ENCODE measurements at places on chromosomes 16 and 17. TPM values are rescaled to one million over a fixed set of nuclear protein-coding genes. Genes with fewer than 3 reads are reported as not detected.

DNA sequence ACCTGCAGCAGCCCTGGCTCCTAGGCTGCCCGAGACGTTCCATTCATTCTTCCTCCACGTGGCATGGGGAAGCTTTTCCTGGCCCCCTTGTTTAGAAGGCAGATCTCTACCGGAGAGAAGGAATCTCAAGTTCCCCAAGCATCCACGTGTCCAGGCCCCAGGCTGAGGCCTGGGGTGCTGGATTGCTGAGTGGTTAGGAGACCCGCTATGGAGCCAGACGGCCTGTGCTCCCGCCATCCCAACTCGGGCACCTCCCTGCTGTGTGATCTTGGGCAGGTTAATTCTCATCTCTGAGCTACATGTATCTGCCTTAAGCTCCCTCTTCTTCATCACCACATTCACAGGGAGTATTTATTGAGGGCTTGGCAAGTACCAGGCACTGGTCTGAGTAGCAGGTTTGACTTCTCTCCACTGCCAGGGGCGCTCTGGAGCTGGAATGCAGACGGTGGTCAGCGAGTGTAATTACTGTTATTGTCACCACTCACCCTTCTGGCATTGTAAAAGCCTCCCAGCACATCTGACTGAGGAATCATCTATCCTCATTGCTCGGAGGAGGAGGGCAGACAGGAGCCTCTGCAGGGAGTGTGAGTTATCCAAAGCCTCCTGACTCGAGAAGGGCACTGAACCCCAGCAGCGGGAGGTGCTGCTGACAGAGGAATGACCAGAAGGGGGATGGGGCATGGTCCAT lies 1.1 kb upstream of the ADGRG1 start:
- DNase-seq, result no peak

DNA sequence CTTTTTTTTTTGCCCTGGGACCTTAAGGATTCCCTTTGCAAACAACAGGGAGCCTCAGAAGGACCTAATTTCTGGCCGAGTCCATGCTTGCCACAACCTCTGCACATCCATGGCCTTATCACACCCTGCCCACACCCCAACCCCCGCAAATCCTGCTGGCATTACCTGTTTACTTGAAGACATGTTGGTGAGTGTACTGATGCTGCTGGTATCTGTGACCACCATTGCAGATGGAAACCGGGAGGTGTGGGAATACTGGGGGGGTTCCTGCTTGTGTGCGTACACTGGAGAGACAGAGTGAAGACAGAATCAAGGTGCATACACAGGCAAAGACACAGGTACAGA lies 46.0 kb downstream of the HNF1B start:
- DNase-seq, result no peak

- no peak for DNase-seq
Measured at GRCh38 chr16:81752225-81752875, 26.7 kb upstream of the PLCG2 start.

DNA sequence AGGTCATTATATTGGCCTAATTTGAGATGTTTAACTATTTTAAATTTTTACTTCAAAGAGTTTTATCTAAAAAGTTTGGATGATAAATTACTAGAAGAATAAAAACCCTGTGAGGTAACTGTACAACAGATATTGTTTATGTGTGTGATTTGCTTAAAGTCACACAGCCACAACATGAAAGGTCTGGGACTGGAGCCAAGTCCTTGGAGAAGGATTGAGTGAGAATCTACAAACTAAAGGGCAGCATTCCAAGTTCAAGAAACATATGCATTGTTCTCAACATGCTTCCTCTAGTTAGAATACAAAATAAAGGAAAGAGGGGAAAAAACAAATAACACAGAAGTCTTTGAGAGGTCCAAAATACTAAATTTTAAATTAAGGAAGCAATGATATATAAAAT lies 131.5 kb upstream of the MON1B start:
- peak; percentile 26 for DNase-seq

DNA sequence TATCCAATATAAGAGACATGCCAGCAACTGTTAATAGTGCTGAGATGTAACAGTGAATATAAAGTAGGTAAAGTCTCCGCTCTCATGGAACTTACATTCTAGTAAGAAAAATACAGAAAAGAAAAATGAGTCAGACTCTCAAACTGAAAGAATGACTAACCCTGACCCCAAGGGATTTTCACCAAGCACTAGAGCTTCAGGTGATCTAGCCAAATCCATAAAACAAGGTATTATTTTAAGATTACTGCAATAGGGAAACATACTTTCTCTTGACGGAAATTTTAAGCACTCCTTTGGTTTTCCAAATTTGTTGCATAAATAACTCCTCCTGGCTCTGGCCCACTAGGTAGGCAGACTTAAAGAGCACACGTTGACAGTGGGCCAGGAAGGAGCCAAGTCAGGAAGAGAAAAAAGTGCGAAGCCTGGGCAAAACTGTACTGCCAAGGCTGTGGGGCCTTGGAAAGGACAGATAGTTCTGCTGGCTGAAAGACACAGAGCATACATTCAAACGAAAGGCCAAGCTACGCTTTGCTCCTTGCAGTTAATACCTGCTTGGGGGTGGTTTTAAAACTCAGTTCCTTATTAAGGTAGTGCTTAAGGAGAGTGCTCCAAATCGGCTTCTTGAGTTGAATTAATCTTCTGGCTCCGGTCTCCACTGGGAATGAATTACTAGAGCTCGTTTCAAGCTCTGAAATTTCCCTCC lies 1.4 kb downstream of the GOT2 start:
- DNase-seq, result no peak

DNA sequence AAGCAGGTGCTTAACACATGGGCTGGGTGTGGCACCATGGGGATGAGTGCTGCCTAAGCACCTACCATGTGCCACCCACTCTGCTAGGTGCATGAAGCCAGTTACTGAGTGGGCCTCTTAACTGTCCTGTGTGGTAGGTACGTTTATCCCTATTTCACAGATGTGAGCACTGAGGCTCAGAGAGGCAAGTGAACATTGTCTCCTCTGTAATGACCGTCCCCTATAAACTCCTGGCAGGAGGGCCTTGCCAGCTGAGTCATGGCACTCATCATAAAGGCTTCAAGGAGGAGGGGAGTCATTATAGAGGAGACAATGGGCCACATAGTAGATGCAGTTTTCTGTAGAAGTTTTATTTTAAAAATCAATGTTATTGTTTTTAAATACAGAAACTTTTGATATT lies 79.1 kb downstream of the RAB11FIP4 start:
- DNase-seq, result no peak

DNA sequence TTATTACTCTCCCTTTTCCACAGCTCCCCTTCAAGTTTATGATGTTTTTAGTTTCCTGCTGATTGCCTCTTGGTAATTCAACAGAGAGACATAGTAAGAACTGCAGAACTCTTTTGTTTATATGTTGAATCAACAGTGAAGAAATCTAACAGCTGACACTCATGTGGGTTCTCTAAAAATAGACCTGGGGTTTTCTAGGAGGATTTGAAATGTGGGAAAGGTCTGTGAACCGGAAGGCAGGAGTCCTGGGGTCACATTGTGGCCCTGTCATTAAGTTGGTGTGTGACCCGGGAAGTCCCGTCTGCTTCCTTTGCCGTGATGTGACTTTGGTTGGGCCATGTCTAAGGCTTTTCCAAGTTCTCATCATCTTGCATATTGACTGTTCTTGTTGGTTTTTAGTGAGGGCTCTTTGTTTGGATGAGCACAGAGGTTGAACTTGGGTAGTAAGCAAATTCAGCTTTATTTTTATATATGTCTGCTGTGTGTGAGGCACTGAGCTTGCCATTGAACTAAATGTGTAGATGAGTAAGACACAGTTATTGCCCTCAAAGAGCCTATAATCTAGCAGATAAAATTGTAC lies 48.5 kb upstream of the HS3ST3A1 start:
- DNase-seq, result no peak

- DNase-seq, result no peak
Measured at GRCh38 chr16:30113031-30113710, at the start of gene GDPD3. GDPD3 (minus strand) TSS chr16:30113537; CDS start chr16:30113478, 59 bp downstream.

- no peak for DNase-seq
Measured at GRCh38 chr16:19437280-19437679, 19.6 kb downstream of the TMC5 start.

DNA sequence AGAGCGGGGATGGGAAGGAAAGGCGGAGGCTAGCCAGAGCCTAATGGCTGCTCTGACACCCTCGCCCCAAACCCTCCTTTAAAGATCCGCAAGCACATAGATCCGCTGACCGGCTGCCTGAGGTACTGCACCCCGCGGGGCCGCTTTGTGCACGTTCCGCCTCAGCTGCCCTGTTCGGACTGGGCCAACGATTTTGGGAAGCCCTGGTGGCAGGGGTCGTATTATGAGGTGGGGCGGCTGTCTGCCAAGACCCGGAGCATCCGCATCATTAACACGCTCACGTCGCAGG lies 663 bp downstream of the CYB5D1 start:
- no peak for DNase-seq

GRCh38 chr17:27294689-27295630 lies 1.0 kb downstream of the WSB1 start:
- peak; percentile 79 for DNase-seq

DNA sequence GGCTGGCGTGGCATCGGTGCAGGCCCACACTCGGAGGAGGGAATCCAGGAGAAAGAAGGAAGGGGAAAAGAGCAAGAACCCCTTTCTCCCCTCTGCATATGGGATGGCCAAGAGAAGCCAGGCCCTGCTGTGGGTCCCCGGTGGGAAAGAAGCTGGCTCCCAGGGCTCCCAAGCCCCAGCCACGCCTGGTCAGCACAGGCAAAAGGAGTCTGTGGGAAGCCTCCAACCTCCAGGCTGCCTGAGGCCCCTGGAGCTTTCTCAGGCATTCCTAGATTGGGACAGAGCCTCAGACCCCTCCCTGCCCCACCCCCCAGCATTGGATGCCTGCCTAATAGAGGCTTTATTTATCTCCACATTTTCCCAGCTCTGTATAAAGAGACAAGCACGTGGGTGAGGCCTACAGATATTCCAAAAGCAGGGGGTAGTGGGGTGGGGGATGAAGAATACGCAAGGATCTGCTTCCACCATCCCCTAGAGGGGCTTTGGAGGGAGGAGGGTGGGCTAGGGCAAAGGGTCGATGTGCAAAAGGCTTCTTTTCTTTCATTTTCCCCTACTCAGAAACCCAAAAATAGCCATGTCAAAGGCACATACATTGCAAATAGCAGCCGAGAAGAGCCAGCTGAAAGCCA lies 56.4 kb downstream of the MPRIP start:
- DNase-seq, result peak; percentile 62

- DNase-seq, result peak; percentile 81
Measured at GRCh38 chr17:75785016-75785890, 647 bp downstream of the UNK start.

- no peak for DNase-seq
Measured at GRCh38 chr17:82863941-82864712, 24.3 kb upstream of the ZNF750 start.

DNA sequence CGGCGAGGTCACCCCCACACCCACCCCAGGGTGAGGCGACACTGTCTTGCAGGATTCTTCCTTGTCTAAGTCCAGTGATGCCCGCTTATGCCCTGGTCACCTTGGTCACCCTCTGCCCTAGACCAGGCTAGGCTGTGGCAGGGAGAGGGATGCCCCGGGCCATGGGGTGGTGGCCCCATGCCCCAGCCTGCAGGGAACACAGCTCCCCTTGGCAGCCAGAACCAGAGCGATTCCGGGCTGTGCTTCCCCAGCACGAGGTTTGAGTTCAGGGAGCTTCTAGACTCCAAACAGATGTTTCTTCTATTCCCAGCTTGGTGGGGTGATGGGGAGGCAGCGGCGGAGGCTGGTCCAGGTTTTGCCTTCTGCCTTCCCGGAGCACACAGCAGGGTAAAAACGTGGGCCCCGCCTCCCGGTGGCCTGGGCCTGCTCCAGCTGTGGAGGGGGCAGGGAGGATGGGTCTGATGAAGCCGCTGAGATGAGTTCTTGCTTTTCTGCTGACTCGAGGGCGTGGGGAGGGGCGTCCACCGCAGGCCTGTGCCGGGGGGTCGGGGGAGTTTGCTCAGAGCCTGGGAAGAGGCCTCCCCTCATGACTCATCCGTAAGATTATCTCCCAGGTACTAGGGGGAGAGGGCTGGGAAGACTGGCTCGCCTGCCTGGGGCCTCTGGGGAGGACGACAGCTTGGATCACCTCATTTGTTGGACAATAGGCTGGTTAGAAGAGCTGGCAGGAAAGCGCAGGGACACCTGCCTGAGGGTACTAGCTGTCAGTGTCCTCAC lies 15.4 kb downstream of the SMTNL2 start:
- no peak for DNase-seq

DNA sequence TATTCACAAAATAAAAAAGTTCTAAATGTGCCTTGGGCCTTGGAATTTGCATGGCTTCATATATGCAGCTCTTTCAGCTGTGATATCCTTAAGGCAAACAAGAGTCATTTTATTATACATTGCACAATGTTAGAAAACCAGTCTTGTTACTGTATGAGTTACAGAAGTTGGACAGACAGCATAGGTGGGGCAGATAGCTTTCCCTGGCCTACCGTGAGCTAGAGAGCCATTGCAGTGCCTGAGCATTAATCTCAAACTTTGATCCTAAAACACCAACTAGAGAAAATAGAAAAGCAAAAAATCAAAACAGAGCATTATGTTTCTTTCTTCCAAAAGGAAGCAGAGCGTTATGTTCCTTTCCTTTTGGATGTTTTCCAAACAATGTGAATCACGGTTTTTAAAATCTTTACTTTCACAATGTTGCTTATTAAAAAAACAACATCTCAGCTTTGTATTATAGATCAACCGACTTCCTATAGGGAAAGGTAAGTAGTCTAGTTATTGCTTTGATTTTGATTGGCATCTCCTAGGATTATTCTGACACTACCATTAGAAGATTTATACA lies 32.2 kb downstream of the ARHGAP44 start:
- no peak for DNase-seq

DNA sequence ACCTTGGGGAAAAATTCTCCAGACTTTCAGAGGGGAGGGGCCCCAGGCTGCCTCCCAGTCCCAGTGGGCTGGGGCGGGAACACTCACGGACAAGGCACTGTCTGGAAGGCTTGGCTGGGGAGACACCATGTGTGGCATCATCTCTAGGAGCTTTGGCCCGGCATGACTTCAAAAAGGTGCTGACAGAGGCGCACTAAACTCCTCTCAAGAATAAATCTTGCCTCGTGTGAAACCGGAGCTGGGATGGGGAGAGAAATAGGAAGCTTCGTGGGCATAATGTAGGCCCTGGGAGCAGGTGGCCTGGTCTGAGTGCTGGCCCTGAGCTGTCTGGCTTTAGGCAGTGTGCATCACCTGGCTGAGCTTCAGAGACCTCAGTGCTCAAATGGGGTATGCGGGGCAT lies 5.7 kb downstream of the WSCD1 start:
- no peak for DNase-seq

- DNase-seq, result no peak
Measured at GRCh38 chr17:41345992-41346391, 4.6 kb downstream of the KRT33A start.

- no peak for DNase-seq
Measured at GRCh38 chr16:50304467-50305440, 38.4 kb downstream of the ADCY7 start.

The AANAT gene
- polyA plus RNA-seq, result 0.23 TPM

The COG4 gene
- 73.2 TPM for polyA plus RNA-seq

The NCOR1 gene
- 107 TPM for polyA plus RNA-seq

The KRT36 gene
- polyA plus RNA-seq, result not detected

The KIF18B gene
- 18.8 TPM for polyA plus RNA-seq

The CDH16 gene
- polyA plus RNA-seq, result 4.1 TPM

The TTC19 gene
- 67.6 TPM for polyA plus RNA-seq

The CA10 gene
- polyA plus RNA-seq, result 11.5 TPM

Data from left renal pelvis (tissue), 4 donors.